Skeletal muscle tissue (tissue), 5 donors: ENCODE measurements at places on chromosomes 16 and 17. TPM values are rescaled to one million over a fixed set of nuclear protein-coding genes. Genes with fewer than 3 reads are reported as not detected.

The CCL17 gene
- total RNA-seq, result not detected

The LUC7L3 gene
- total RNA-seq, result 32.4 TPM

The KRTAP4-9 gene
- total RNA-seq, result not detected

The MOSMO gene
- total RNA-seq, result 14.1 TPM

The DLX3 gene
- not detected for total RNA-seq

The SRCIN1 gene
- total RNA-seq, result 0.52 TPM

The PDE6G gene
- total RNA-seq, result 1.0 TPM

The PRSS22 gene
- not detected for total RNA-seq
